ENCODE measurements at places on chromosomes 5 and 9.
A peak's percentile ranks its signal among the peaks of the same experiment; 100 is the strongest.

DNA sequence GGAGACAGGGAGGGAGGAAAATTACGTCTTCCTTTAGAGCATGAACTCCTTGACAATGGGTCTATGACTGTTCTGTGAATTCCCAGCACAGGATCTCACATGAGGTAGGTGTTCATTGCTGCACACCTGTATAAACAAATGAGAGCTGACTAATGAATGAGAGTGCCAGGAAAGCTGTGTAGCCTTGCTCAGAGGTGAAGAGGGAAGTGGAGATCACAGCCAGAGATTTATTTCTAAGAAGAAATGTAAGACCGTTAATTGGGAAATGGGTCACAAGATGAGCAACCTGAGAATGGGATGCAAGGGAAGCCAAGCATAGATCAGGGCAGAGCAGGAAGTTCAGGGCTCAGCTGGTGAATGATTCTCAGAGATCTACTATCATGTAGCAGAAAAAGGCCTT is 295.1 kb downstream of the CDK5RAP2 start:
- no peak for DNase-seq

- DNase-seq, result no peak
Observed at GRCh38 chr5:155125551-155126095, 112.1 kb downstream of the KIF4B start.

- DNase-seq, result no peak
Observed at GRCh38 chr5:133304178-133304577, 252.4 kb downstream of the HSPA4 start.

- peak; percentile 92 for DNase-seq
Observed at GRCh38 chr9:115923903-115924668, 229.5 kb upstream of the PAPPA start.

GRCh38 chr9:131361202-131361833 is 32.6 kb upstream of the PRRC2B start:
- peak; percentile 13 for DNase-seq

GRCh38 chr5:139705655-139706587 is 57.8 kb downstream of the CXXC5 start:
- DNase-seq, result no peak

- no peak for DNase-seq
Observed at GRCh38 chr9:13550519-13550918, 271.0 kb upstream of the MPDZ start.

GRCh38 chr9:32423371-32423770 is 38.9 kb downstream of the ACO1 start:
- peak; percentile 93 for DNase-seq

- peak; percentile 81 for DNase-seq
Observed at GRCh38 chr5:171092194-171092593, 216.9 kb upstream of the TLX3 start.

GRCh38 chr5:24376616-24377015 is 268.2 kb downstream of the CDH10 start:
- no peak for DNase-seq

GRCh38 chr9:4922730-4923129 is 62.3 kb upstream of the JAK2 start:
- DNase-seq, result no peak

GRCh38 chr5:93348231-93348630 is 232.8 kb downstream of the NR2F1-AS1 start:
- no peak for DNase-seq

DNA sequence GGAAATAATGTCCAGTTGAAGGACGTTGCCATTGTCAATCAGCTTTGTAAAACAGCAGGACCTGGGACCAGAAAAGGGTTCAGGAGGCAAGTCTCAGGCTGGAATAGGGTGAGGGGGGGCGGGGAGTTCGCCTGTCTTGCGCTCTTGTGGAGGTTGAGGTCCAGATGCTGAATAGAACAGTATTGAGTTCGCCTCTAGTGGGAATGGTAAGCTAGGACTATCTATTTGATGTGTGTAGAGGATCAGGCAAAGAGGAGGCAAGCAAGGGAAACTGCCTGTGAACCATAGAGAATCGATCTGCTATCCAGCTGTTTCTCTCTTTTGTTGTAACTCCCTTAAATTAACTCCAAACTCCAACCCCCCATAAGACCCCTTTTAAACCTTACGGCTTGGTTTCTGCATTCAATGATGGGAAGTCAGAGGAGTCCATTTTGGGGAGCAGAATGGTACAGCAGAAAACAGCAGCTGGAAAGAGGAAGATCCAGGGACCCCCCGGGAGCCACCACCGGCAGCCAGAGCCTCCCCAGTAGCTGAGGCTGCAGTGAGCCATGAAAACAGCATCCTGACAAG is 133.7 kb downstream of the SLC28A3 start:
- DNase-seq, result no peak

DNA sequence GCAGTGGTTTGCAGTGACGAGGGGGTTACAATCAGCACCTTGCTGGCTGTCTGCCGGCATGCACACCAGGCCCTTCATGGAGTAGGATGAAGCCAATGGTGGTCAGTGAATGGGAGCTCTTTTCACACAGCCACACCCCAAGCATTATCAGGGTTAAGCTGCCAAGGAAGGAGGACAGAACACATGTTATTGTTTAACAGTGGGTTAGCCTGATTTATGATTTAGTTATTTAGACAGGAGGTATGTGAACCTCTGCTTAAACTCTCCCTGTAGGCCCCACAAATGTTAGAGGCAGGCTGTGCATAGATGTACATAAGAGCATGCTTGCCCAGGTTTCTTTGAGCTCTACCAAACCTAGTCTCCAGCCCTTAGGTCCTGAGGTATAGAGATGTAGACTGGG is 262.9 kb downstream of the SPOCK1 start:
- DNase-seq, result no peak

GRCh38 chr9:37668116-37668601 is 17.4 kb downstream of the FRMPD1 start:
- peak; percentile 31 for DNase-seq

DNA sequence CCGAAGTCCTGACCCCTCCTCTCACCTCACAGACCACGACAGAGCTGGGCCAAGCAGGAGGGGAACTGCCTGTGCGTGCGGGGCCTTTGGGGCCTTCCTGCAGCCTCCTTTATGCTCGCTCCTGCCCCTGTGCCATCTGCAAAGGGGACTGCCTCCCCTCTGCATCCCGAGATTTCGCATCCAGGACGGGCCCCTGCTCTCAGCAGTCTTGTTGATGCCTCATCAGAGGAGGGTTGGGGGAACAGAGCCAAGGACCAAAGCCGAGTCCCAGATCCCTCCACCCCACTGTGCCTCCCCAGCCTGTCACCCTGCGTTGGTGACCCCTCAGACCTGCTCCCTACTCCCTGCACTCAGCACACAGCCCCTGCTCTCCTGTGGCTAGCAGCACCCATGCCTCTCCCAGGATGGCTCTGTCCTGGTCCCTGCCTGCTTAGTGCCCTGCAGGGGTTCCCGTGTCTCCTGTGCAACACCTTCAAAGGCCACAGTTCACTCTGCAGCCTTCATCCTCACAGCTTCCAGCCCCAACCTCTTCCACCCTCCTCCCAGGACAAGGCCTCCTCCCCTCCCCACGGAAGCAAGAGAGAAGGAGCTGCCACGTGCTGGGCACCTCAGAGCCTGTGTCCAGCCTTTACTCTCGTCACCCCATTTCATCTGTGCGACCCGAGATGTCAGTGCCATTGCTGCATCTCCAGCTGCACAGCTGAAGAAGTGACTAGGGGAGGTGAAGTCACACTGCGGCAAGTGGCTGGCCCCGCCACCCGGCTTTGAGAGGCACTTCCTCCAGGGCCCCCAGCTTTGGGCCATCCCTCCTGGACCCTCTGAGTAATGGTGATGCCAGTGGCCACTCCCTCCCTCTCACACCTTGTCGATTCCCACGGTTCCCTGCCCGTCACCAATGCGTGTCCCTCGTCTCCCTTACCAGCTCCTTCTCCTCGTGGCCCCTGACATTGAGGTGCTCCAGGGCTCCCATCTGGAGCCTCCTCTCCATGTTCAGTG is 62.6 kb upstream of the LRRTM2 start:
- DNase-seq, result no peak

- DNase-seq, result peak; percentile 21
Observed at GRCh38 chr9:5510989-5511388, 658 bp downstream of the PDCD1LG2 start.

GRCh38 chr5:95826949-95827891 is 4.7 kb upstream of the GLRX start:
- DNase-seq, result no peak

DNA sequence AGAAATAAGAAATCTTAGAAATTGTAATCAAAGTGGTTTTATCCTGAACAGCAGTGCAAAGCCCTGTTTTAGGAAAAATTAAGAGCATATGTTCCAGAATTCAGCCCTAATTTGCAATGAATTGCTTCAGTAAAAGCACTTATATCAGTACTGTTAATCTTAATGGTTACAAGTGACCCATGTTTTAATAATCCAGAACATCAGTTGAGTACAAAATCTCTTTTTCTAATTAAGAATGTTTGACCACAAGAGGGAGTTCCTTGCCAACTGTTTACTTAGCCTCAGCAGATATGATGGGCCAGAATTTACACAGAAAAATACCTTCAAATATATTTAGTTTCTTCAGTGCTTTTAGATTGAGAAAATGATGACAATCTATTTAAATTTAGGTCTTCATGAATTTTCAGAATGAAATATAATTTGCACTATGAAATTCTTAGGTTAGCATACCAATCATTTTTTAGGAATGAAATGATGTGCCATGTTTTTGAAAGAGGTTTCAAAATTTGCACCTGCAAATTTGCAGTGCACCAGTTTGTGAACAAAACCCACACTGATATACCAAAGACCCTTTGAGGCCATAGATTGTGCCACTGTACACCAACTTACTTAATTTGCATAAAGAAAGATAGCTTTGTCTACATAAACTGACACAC is 926.3 kb upstream of the ARRDC3 start:
- peak; percentile 65 for DNase-seq

- DNase-seq, result no peak
Observed at GRCh38 chr5:138490648-138491283, 25.5 kb downstream of the EGR1 start.

DNA sequence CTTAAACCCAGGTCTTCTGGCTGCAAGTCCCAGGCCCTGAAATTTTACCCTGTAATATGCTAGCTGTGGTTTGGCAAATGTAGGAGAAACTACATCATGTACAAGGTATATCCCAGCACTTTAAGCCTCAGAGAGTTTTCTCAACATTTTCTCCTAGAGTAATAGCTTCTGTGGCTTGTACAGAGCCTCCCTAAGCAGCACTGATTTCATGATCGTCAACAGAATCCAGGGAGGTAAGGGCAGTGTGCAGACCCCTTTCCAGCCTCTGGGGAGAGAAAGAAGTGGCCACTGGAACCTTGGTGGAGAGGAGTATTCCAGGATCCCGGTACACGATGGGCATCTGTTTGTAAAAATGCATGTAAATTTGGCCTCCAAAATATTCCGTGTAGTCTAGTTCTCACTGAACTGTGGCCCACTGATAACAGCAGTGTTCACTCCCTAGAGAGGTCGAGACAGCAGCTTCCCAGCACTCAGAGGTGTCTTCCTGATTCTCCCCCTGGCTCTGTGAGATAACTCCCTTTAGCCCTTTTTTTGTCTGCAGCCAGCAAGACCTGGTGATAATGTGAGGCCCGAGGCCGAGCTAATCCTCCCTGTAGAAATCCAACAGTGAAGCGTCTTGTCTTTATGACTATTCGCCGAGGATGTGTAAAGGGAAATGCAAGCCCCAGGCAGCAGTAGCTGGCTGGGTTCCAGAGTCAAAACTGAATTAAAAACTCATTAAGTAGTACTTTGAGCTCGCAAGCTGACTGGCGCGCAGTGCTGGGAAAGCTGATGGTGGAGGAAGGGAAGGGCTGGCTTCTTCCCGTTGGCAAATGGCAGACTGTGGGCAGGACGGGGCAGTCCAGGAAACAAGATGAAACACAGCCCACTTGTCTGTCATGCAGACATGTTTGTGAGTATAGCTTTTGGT is 59.0 kb downstream of the MAP1B start:
- DNase-seq, result no peak

- DNase-seq, result peak; percentile 83
Observed at GRCh38 chr5:75551471-75551870, 39.8 kb downstream of the POLK start.

- no peak for DNase-seq
Observed at GRCh38 chr9:78073722-78074121, 42.1 kb upstream of the GNAQ start.

- no peak for DNase-seq
Observed at GRCh38 chr9:86977205-86977835, 30.0 kb upstream of the GAS1 start.

DNA sequence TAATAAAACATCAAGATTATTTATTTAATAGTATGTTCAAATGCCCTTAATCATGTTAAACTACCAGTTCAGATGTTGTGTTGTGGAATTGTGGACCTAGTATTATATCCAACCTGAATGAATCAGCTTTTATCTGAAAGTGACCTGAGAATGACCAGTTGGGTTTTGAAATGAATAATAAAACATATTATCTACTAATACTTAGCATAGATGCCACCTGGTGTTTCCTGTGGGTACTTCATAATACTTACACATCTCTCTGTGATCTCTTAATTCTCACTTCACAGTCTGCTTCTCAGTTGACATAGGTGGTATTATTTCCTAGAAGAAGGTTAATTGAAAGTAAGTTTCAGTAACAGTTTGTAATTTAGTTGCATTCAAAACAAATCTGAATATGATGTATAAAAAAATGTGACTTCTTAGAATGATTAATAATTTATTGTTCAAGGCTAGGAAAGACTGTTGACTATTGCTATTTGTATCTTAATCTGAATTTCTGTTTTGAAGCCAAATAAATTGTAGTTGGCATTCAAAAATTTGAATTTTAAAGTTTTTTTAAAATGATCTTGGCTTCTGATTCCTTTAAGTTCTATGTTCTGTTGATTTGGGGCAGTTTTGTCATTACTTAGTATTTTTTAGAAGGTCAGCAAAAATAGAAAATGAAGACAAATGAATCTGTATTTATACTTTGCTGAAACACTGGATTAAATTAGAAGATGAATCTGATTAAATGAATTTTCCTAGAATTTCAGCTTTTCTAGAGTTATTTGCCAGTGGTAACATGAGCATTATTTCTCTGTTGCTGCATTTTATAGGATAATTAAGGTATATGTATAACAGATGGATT is 48.2 kb downstream of the KIF2A start:
- DNase-seq, result peak; percentile 76

GRCh38 chr5:38598994-38599617 is 42.7 kb upstream of the LIFR start:
- peak; percentile 94 for DNase-seq
